PC-3 (cell line): ENCODE measurements at places on chromosomes 3 and 15.

DNA sequence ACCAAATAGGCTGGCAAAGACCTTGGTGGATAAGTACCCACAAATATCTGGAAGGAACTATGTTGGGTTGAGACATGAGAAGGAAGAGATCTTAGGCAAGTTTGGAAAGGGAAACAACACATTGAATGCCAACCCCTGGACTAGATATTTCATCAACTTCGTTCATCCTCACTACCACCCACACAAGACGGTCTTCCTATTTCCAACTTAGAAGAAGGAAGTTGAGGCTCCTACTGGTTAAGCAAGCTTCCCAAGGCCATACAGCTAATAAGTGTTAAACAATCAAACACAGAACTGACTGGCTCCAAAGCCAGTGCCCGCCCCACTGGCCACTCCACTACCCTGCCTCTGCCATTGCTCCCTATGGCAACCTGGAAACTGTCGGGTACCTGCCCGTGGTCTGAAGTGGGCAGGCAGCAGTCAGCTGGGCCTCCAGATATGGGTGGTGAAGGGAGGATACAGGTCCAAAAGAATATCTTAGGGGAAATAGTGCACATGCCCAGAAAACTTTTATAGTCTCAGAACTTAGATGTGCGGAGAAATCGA is 94.9 kb downstream of the LIPC start:
- DNase-seq: no peak

- DNase-seq: no peak
Measured at GRCh38 chr3:23819599-23820360, 14.0 kb downstream of the UBE2E1 start.

DNA sequence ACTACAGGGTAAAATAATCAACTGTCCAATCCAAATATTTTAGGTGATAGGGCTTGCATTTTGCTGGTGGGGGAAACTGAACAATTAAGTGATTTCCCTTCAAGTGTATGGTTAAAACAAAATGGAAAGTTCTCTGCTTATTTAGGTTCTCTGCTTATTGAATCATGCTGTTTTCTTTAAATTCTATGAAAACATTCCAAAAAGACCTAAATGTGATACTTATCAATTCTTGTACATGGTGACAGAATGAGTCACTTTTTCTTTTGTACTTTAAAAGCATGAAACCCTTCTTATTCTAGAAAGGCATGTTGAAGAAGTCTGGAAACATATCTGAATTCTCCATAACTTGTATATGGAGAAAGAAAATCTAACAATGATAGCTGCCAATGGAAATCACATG is 192.6 kb downstream of the FMN1 start:
- no peak for DNase-seq

GRCh38 chr3:12454816-12455121 is 29.5 kb upstream of the TSEN2 start:
- peak; percentile 77 for DNase-seq

GRCh38 chr3:62329971-62330370 is 43.4 kb downstream of the FEZF2 start:
- DNase-seq: no peak

DNA sequence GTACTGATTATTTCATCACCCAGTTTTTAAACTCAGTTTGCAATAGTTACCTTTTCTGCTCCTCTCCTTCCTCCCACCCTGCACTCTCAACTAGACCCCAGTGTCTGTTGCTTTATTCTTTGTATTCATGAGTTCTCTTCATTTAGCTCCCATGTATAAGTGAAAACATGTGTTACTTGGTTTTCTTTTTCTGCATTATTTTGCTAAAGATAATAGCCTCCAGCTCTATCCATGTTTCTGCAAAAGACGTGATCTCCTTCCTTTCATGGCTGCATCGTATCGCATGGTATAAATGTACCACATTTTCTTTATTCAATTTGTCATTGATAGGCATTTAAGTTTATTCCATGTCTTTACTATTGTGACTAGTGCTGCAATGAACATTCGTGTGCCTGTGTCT is 79.0 kb downstream of the NAALADL2 start:
- DNase-seq: no peak

GRCh38 chr3:187629711-187630110 is 40.5 kb downstream of the SST start:
- DNase-seq: no peak

DNA sequence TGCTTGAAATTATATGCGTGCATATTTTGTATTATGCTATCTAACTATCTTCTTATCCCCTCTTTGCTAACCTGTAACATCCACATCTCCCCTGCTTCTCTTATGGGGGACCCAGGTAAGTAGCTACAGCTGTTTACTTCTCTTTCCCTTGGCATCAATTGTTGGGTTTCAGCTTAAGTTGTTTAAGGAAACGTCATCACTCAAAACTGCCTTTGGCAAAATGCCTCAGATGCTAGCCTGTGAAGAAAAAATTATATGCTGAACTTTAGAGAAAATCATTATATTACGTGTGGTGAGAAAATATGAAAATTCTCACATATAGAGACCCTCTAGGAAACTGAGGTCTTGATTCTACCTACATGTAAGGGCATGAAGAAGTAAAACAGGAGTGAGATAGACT is 447.0 kb upstream of the NECTIN3 start:
- DNase-seq: no peak

GRCh38 chr3:139935866-139936817 is 1.2 kb downstream of the CLSTN2 start:
- no peak for DNase-seq

GRCh38 chr3:197216169-197216860 is 82.1 kb downstream of the DLG1 start:
- peak; percentile 54 for DNase-seq

- DNase-seq: peak; percentile 23
Measured at GRCh38 chr3:39287216-39288164, 7.7 kb upstream of the CX3CR1 start.

DNA sequence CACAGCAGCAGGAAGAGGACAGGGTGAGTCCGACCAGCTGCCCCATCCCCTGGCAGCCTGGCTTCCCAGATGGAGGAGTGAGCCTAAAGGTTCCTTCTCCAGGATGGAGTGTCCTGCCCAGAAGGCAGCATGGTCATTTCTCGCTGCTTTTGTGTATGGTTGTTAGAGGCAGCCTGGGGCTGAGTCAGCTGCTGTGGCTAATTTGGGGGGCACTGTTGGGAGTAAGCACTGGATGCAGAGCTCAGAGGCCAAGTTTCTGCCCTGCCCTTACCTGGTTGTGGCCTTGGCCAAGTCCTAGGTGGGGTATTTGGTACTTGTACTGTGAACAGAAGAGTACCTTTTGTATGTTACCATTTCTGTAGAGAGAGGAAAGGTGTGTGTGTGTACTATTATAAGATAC is 78.6 kb downstream of the ADAMTS7 start:
- no peak for DNase-seq

DNA sequence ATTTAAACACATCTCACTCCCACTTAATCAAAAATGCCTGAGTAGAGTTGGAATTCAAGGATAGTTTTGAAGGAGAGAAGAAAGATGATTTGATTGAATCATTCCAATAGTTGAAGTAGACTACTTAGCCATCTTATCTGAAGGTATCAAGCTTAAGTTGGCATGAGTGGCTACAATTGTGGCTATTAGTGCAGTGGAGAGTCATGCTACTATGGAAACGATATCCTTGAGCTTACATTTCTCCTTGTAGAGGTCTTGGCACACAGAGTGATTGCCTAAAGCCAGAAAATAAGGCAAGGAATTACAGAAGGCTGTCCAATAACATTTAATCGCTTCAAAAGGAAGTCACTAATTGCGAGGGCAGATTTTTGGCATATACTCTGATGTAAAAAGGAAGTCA is 1022.7 kb downstream of the IGSF11 start:
- DNase-seq: no peak

DNA sequence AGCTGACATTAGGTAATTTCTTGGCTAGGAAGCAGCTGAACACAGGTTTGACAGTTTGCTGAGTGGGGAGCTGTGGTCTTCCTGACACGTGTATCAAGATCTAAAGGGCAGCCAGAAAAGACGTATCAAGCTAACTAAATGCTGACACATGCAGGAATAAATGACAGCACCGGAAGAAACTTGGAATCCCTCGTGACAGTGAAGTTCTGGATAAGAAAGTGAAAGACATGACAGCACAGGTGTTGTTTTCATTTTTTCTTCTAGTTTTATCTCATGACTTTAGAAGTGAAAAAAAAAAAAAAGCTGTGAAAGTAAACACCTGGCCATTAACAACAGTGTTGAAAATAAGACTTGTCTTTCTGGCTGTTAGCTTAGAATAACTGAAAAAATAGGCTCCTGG is 48.7 kb downstream of the FGF7 start:
- DNase-seq: no peak

- DNase-seq: no peak
Measured at GRCh38 chr3:150015901-150016300, 45.2 kb upstream of the PFN2 start.
